ENCODE measurements at places on chromosomes 4 and X.

DNA sequence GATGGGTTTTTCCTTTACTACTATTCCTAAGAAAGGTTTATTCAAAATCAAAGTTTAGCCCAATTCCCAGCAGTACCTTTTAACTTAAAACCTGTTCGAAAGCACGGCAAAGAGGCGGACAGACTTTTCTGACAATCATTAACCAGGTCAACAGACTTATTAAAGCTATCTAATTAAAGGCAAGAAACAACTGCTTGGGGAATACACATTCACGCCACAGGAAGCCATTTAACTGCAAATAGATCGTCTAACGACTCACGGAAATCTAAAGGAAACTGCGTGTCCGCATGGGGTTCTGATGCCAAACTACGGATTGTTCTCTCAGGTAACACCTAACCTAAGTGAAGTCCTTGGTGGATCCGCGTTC is 663 bp upstream of the USP53 start:
- DNase-seq: no peak

DNA sequence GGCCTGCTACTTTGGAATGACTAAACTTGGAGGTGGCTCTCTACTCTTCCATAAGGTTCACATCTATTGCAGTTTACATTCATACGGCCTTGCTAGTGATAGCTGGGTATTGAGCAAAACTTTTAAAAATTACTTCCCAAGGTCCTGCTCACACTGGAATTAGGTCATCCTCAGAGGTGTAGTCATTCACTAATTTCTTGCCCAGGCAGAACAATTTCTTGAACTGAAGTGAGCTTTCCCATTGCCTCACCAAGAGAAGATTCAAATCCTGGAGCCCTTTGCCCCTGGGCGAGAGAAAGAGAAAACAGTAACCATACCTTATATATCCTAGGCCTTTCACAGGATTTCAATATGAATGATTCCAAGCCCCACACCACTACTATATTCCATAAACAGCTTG is 109.2 kb downstream of the GUCY2F start:
- no peak for DNase-seq

DNA sequence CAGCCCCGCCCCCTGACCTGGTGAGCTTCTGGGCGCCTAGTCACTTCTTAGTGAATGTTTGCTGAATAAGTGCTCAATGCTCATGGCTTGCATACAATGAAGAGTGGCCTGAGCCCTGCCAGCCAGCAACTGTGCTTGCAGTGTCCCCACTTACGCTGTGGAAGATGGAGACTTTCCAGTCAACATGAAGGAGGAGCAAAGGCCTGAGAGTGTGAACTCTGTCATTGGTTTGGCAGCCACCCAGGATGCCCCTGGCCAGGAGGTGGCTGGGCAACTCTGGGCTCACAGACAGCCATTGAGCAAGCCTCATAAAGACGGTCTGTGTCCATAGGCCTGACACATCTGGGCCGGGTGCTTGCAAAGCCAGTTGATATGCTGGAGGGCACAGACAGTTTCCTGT is 72.1 kb upstream of the MAMLD1 start:
- DNase-seq: peak; percentile 93

DNA sequence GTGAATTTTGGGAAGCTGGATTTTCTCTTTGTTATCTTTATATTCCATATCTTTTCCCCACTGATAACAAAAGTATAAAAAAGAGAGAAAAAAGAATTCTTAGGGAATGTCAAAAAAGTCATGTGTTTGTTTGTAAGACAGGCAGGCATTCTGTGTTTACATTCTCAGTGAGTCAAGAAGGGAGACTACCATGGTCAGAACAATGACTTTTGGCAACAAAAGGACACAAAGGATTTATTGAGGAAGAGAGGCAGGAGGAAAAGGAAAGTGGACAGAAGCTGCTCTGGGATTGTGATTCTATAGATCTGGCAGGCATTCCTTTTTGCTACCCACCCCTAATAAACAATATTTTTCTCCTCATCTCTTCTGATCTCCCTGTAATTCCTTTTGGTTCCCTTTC is 5.9 kb upstream of the ANK2 start:
- DNase-seq: no peak

GRCh38 chr4:169848018-169848417 is 90.3 kb upstream of the HPF1 start:
- DNase-seq: no peak

GRCh38 chr4:172750910-172751309 is 417.7 kb upstream of the GALNT7 start:
- no peak for DNase-seq

- no peak for DNase-seq
These were observed 1.1 kb downstream of the CDKL2 start for GRCh38 chr4:75629239-75629638.

- peak; percentile 93 for DNase-seq
These were observed 39.0 kb downstream of the FAM53A start for GRCh38 chr4:1644891-1645657.

GRCh38 chr4:99816545-99817308 is at the start of gene DAPP1:
Gene DAPP1 (plus strand): TSS chr4:99816827. CDS start chr4:99816914, 87 bp downstream.
- peak; percentile 64 for DNase-seq

GRCh38 chrX:386239-386767 is 404 bp downstream of the PPP2R3B start:
- DNase-seq: no peak

DNA sequence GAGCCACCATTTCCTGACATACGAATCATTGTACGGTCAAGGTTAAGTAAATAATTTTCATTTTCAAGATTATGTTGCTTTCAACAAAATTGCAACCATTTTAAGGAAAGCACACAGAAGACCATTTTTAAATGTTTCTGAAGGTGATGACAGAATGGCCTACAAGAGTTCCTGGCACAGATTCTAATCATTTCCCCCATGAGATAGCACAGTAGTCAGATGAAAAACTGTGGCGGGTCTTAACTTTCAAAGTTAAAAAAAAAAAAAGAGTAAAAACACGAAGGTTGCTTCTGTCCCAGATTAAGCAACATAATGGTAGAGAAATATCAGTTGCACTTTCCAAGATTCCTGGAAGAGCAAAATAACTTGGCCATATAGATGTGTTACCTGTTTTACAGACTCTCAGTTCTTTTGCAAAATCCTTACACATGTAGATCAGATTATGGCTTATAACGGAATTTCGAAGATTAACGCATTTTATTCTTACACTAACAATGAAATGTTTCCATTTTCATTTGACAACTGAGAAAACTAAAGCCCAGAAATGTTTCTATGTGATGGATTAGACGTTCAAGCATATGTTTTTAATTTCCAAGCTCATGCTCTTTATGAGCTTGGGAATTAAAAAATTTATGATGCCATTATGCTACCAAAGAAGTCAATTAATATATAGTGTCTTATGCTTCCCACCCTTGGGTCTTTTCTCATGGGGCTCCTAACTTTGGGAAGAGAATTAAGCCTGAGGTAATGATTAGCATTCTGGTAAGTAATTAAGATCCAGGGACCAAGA is 335.1 kb upstream of the CLNK start:
- DNase-seq: no peak

- DNase-seq: no peak
These were observed 88.2 kb upstream of the TFDP3 start for GRCh38 chrX:133306316-133306715.

GRCh38 chr4:20687864-20688263 is 12.4 kb upstream of the PACRGL start:
- no peak for DNase-seq

GRCh38 chr4:79431839-79432238 is 23.8 kb upstream of the GK2 start:
- DNase-seq: no peak

DNA sequence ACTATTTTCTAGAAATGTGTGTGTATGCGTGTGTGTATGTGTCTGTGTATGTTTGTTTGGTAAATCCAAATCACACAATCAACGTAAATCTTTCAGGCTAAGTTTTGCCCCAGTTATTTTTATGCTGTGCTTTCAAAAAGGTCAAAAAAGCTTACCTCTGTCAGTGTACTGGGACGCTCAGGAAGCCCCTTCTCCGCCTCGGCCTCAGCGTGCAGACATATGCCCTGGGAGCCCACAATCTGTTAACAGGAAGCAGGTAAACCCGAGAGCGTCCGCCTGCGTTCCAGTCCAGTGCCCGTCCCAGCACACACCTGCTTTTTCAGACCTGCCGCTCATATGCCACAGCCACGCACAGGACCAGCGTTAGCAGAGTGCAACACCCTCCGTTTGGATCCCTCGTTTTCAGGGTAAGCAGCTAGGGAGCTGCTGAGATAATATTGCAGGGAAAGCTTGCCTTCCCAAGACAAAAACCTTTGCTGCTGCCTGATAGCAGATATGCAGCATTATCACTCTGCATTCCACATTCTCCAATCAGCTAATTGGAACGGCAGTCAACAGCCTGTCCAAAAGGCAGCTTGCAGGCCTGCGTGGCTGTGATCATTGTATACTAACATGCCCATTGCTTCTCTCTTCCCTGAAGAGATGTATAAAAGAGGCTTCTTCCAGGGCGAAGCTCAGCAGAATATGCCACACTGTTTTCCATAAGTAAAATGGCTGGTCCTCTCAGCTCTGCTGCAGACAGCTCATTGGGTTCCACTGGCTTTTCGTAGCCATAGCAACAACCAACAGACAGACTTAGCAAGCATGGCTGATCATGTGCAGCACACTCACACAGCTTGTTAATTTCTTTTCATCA is at the start of gene SORBS2:
SORBS2 (minus strand) TSS at position 686 of the 856 bp plus-strand sequence. CDS start 121,623 bp downstream, outside the sequence.
- peak; percentile 83 for DNase-seq

DNA sequence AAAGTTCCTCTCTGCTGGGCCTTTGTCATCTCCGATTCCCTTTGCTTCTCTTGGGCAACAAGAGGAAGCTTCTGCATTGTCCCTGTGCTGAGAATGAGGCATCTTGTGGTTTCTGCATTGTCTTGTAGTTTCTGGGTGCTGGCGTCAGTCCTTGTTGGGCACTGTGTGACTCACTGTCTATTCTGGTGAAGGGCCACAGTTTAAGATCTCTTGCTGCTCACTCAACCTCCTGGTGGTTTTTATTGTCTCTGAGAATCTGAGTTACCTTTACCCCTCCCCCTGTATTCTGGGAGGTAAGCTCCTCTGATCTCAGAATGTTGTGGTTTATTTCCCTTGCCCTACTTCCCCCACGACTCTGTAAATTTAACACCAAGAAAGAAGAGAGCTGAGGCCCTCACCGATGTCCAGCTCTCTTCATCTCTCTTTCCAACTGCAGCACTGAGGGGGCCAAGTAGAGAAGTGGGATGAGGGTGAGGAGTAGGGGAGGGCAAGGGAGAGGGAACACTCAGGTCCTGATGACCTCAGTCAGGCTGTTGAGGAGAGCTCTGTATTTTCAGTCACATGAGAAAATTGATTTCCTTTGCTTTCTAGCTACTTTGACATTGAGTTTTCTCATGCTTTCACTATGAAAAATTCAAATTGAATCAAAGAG is 441.6 kb upstream of the PITX2 start:
- no peak for DNase-seq

GRCh38 chr4:2835978-2836377 is 7.7 kb upstream of the ADD1 start:
- DNase-seq: no peak

DNA sequence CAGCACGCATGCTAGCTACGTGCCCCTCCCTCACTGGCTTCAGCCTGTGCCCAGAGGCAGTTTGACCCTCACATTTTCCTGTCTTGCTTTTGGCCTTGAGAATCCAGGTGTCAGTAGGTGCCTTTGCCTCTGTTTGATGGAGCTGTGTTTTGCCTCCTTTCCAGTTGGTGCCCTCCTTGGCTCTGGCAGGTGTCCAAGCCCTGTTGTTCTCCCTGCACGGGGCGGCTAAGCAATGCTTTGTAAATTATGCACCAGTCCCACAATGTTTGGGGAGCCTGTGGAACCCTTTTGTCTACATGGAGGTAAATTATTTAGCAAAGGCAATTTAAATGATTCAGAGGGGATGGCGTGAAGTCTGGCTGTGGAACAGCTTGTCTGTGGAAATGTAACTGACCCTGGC is 202.9 kb upstream of the BOD1L1 start:
- no peak for DNase-seq

GRCh38 chrX:9341291-9342201 is 123.3 kb upstream of the TBL1X start:
- DNase-seq: peak; percentile 40

DNA sequence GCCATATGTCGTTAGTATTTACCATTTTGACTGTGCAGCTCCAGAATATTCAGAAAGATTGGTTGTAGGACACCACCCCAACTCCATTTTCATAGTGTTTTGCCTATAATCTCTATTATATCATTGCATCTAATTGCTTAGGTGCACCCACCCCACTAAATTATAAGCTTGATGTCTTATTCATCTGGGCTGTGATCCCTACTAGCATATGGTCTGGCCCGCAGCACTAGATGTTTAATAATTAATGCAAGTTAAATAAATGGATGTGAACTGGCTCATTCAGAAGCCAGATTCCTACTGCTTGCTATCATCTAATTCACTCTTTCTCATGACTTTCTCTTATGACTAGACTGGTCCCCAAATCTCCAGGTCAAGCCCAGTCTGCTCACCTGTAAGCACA is 143.5 kb downstream of the RELL1 start:
- DNase-seq: no peak

All from Ammon's horn (tissue), 1 donor.